NCI-H460 (cell line): ENCODE measurements at places on chromosomes 13 and 19. TPM values are rescaled to one million over a fixed set of nuclear protein-coding genes. Genes with fewer than 3 reads are reported as not detected.

FFAR2 gene
- not detected in 2 replicates for total RNA-seq

KLK14 gene
- total RNA-seq = not detected in 2 replicates

KLK8 gene
- total RNA-seq = 0.29 TPM in 1 of 2 replicates, not detected in the other

SULT2B1 gene
- total RNA-seq = 0.12 TPM in 1 of 2 replicates, not detected in the other

SSBP4 gene
- 31.0 and 46.3 TPM in 2 replicates for total RNA-seq

ZNF681 gene
- total RNA-seq = 0.02 TPM in 1 of 2 replicates, not detected in the other

ANKRD24 gene
- total RNA-seq = 0.20 and 0.37 TPM in 2 replicates

CASP14 gene
- not detected in 2 replicates for total RNA-seq

ZNF177 gene
- 3.7 and 5.7 TPM in 2 replicates for total RNA-seq

CHMP2A gene
- 102 and 105 TPM in 2 replicates for total RNA-seq

BST2 gene
- 0.52 TPM in 1 of 2 replicates, not detected in the other for total RNA-seq

FAM216B gene
- 2.0 and 2.2 TPM in 2 replicates for total RNA-seq
